ENCODE measurements at places on chromosomes 7 and 10. TPM values are rescaled to one million over a fixed set of nuclear protein-coding genes. Genes with fewer than 3 reads are reported as not detected.

GRCh38 chr10:102775201-102775934 is 31.6 kb downstream of the WBP1L start:
- no peak for DNase-seq

DNA sequence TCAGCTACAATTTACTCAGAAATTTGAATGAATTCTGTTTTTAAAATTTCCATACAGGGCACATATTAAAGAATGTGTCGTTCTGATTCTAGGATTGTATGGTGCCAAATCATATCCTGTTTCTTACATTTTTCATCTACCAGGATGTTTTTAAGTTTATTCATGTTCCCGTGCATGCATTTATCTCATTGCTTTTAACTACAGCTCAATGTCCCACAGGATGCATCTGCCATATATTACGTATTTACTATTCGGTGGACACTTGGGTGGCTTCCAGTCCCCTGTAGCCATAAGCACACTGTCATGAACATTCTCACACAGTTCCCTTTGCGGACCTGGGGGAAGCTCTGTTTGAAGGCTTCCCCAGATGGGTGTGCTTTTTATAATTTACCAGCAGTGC is 122.3 kb downstream of the CCDC71L start:
- DNase-seq, result no peak

- no peak for DNase-seq
Observed at GRCh38 chr7:136294977-136295376, 317.8 kb upstream of the MTPN start.

The JAKMIP3 gene
- total RNA-seq, result 0.28 TPM

The TRIM50 gene
- not detected for total RNA-seq

- DNase-seq, result no peak
Observed at GRCh38 chr10:119620241-119621077, 23.7 kb upstream of the TIAL1 start.

The UNCX gene
- total RNA-seq, result not detected

The PON3 gene
- total RNA-seq, result not detected

GRCh38 chr10:30355601-30356000 is 6.5 kb upstream of the MTPAP start:
- no peak for DNase-seq
